ENCODE measurements at places on chromosomes 12 and 14.

DNA sequence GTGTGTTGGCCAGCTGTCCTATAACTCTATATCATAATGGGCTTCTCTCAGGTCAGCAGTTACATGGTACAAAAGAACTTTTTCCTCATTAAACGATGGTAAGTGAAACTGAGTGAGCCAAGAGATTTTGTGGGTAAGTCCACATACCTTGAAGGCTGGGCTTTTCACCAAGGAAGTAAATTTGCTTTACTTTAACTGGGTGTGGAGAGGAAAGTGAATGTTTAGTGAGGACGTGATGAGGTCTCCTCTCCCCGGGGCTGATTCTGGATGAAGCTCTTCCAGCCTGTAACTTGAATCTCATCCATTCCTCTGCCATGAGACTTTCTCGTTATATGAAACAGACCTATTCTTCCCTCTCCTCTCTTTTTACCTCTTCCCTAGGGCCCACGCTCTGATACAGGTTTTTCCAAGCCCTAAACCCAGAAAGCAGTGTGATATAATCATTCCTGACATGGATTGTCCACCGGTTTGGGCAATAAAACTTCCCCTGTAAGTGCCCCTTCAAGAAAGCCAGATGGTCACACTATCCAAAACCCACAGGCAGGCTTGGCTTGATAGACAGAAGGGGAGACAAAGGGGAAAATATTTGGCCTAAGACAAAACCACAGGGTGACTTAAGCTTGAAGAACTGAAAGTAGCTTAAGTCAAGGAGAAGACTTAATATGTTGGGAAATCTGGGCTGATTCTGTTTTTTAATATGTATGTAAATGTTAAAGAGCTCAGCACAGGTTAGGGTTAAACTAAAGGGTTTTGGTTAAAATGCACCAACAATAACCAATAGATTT is 50.3 kb downstream of the CIT start:
- no peak for DNase-seq

GRCh38 chr14:102943979-102944378 is 21.5 kb downstream of the AMN start:
- DNase-seq, result no peak

DNA sequence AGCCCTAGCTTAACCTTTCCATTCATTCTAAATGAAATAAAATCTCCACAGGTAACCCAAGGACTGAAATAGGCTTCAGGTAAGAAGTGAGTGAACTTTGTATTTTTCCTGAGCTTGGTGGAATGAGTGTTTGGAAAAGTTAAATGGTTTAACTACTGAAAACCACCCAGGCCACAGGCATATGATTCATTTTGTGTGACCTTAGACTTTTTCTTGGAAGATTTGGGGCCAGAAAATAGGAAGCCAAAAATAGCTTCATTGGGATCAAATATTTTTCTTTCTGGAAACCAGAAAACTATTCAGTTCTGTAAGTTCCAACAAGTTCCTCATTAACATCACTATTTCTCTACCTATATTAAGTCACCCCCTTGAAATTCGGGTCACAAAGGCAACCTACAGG is 212.6 kb downstream of the PCNX1 start:
- no peak for DNase-seq

DNA sequence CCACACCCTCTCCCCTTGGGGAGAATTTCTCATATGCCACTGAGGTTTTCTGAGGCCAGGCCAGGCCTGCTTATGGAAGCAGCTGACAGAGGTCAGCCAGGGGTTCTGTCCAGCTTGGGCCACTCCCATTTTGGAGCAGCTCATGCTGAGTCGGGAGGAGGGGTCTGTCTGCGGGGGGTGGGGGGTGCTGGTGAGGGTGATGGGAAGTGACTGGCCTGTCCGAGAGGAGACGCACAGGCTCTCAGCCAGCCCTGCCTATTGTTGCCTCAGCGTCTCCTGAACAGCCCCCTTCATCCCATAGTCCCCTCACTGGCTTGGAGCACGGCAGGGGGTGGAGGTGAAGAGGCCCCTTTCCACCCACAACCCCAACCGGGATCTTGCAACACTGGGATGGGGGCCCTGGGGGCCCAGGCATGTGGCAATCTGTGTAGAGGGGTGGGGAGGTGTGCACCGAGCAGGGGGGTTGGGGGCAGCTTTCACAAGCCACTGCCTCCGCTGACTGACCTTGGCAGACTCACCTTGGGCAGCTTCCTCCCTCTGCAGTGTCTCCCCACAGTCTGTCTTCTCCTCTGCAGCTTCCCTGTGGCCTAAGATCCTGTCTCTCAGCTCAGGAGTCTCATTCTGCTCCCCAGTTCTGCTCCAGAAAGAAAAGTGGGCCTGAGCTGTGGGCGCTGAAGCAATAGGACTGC is 5.5 kb downstream of the CEBPE start:
- DNase-seq, result no peak

DNA sequence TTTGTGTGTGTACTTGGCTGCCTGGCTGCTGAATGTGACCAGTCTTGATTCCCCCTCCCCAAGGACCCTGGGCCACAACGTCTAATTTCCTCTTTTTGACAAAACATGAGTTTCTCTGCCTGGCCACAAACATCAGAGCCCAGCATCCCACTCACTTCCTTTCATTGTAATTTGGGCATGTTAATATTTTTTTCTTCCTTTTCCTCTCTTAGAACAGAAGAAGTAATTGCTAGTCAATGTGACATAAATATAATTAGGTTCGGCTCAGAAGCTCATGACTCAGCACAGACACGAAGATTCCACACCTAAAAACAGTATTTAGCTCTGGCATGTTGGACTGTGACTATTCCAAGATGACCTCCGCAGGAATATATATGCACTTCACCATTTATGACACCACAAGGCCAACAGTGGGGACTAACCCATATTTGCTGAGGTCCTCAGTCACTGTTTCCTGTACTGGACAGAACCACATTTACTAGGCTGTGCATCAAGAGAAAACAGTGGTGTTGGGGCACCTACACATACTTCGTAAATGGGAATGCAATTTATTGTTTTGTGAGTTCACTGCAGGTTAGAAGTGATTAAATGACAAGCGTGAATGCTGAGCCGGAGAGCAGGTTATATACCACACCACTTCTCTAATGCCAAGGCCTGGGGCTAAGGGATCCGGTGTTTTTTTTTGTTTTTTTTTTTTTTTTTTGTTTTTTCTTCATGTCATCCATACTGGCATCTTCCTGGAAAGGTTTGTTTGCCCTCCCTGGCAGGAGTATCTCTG is 4.2 kb downstream of the GSG1 start:
- peak; percentile 56 for DNase-seq

DNA sequence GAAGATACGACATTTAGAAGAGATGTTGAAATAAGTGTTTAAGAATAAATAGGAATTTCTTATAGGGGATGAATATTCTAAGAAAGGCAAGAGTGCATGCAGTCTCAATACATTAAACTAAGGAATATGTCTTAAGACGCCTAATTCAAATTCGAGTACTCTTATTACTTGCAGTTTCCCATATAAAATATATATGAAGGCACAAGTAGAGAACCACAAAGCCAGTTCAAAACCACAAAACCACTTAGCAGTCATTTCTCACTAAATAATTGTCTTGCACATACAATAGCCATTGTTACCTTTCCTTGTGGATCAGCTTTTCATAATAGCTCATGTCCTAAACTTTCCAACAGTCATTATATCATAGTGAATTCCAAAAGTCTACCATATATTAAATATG is 91.0 kb upstream of the MON2 start:
- no peak for DNase-seq

DNA sequence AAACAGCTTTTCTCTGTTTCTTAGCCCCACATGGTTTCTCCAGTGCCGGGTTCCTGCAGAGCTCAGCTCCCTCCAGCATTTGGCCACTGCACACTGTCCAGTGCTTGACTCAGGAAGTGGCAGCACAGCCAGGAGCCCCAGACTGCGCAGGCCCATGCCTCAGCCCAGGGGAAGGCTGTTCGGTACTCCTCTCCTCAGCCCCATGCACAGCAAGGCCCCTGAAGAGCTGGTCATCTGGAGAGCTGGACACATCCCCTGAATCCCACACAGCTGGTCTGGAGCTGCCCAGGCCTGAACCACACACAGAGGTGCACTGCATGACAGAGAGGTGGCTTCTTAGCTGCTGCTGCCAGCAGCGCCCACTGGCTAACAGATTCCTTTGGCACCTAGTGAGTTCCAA is 48.3 kb downstream of the STAB2 start:
- DNase-seq, result no peak

DNA sequence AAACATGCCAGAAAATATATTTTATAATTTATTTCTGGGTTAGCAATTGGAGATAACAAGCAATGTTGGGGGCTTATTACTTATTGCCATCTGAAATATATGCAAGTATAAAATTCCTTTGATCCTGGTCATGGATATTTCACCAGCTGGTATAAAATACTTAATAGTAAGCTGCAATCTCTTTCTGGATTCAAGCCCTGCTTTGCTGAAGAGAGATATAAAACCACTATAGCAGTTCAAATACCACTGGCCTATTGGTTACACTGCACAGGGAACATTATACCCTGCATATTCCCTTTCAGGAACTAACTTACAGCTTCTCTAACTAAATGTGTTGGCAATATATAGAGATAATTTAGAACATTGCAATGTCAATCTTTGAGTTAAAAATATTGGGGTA is 546.2 kb upstream of the ATP2B1 start:
- DNase-seq, result no peak

- peak; percentile 32 for DNase-seq
These were observed at the start of gene PDE3A for GRCh38 chr12:20368114-20368650. Gene PDE3A (plus strand): TSS chr12:20368537. CDS start chr12:20369285, 748 bp downstream.

- no peak for DNase-seq
These were observed 20.2 kb downstream of the ATP2A2 start for GRCh38 chr12:110301065-110301806.

- no peak for DNase-seq
These were observed 486.0 kb downstream of the FLRT2 start for GRCh38 chr14:86015941-86016340.

DNA sequence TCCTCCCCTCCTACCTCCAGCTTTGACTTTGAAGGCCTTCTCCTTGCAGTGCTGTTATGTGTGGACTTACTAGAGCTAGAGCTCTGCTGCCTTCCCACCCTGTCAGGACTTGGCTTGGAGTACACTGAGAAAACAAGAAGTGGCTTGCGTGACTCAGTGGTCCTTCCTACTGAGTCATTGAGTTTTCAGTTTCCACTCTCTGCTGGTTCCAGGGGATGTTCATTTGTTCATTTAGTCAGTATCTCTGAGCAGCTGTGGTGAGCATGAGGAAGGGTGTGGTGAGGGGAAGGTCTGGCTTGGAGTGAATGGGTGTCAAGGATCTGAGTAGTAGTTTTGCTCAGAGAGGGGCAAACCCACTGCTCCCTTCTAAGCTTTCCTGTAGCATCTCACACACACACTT is 17.2 kb upstream of the ELK3 start:
- DNase-seq, result peak; percentile 92

- DNase-seq, result no peak
These were observed 71.5 kb upstream of the DCD start for GRCh38 chr12:54719691-54720090.

DNA sequence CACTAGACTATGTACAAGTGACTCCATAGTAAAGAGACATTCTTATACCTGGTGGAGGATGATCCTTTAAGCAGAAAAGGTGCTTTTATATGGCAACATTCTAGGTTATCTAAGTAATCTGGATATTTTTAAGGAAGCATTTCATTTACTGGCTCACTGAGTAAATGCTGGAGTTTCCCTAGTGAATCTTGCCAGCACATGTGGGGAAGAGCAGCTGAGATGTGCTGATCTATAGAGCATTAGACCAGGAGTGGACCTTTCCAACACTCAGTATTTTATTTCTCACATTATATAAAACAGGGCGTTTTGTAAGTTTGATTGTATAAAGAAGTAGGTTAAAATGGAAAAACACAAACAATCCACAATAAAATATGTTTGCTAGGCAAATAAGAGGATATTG is 478.5 kb downstream of the ATP23 start:
- DNase-seq, result peak; percentile 46

- peak; percentile 69 for DNase-seq
These were observed 183.6 kb upstream of the PZP start for GRCh38 chr12:9391815-9392214.

DNA sequence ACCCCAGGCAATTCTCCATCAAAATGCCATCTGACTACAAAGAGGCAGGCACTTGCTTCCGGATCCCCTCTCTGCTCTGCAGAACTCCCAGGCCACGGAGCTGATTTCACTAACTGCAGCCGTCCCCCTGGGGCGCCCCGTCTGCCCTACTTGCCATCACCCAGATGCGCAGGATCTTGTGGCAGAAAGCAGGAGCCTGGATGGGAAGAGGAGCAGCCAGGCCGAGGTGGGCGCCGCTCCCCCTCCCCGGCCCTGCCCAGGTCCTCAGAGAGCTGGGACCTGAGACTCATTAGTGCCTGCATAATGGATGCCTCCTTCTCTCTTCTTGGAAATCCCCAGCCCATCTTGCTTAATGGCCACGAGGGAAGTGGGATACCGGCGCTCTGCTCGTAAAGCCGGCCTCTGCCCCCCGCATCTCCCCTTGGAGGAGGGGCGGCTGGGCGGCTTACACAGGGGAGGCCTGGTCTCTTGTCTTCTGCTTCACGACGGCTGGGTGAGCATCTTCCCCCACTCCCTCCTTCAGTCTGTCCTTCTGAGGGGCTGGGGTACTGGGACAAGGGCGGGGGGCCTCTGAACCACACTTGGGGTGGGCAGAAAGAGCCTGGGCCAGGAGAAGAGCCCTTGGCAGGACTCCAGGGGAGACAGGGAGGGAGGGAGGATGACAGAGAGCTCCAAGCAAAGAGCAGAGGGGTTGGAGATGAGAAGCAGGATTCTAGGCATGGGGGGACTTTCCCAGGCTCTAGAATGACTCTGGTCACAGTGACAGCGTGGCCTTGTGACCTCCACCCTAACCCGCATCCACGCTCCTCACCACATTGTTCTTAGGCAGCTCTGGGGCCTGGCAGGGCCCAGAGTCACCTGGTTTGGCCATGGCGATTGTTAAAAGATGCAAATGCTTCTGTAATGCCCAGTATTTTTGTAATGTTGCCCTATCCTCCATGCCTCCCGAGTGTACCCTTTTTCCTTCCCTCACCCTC is 19.4 kb upstream of the EML1 start:
- DNase-seq, result no peak

DNA sequence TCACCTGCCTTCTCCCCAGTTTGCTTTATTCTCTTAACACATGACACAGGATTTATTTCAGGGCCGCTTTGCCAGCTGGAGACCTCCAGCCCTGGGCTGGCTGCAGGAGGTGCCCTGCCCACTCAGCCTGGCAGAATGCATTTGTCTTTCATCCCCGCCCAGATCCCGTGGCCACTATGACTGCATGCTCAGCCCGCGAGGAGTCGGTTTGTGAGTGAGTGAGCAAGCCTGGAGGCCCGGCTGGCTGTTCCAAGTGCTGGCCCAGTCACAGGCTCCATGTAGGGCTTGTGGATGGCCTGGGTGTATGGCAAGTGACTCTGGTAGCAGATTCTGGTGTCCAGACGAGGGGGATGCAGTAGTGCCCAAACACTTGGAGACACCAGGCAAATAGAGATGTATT is 2.1 kb downstream of the TDP1 start:
- peak; percentile 27 for DNase-seq

DNA sequence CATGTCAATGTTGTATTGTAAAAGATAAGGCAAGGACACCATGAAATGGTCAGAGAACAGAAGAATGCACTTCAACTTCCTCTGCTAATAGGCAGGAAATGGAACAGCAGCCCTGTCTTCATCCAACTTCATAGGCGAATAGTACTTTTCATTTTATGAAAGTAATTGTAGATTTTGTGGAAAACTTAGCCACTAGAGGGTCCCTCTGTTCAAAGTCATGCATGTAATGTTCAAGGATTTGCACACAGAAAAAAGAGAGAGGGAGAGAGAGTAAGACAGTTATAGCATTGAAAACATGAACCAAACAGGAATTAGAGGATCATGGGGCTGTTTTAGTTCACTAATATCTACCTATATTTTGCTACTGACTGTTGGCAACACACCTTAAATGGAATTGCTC is 172.2 kb downstream of the FLRT2 start:
- DNase-seq, result no peak
